ENCODE measurements at places on chromosomes 5 and 9.

GRCh38 chr5:123279136-123279535 lies 144.1 kb downstream of the CEP120 start:
- DNase-seq = no peak

DNA sequence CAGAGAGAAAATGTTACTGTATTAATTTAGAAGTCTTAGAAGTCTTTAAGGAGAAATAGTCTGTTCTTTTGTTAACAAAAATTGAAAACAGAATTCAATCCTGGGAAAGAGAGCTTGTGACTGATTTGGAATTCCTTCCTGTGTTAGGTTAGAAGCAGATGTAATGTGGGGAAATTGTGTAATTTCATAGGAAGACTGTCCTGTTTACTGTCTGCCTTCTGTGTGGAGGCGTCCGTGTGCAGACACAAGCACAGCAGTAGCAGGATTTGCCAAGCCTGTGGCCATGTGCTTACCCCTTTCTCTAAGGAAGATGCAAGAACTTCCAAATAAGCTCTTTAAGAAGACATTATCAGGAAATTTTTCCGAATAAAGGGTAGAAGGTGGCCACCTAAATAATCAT lies 36.7 kb upstream of the F2R start:
- DNase-seq = no peak

DNA sequence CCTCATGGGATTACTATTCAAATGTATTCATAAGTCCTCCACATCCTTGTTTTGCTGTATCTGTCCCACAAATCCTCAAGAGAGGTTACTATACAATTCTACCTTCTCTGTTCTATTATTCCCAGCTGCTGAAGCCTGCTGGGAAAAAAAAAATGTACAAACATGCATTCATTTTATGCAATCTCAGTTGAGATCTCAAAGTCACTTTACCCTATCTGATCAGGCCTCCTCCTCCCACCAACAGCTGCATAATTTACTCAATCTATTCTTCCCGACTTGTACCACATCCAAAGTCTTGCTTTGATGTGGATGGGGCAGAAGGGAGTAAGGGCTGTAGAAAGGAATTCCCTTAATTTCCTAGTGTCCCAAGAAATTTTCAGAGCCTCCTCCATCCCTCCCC lies 28.6 kb downstream of the PSIP1 start:
- no peak for DNase-seq

- no peak for DNase-seq
Observed at GRCh38 chr5:138461343-138462125, 3.7 kb upstream of the EGR1 start.

DNA sequence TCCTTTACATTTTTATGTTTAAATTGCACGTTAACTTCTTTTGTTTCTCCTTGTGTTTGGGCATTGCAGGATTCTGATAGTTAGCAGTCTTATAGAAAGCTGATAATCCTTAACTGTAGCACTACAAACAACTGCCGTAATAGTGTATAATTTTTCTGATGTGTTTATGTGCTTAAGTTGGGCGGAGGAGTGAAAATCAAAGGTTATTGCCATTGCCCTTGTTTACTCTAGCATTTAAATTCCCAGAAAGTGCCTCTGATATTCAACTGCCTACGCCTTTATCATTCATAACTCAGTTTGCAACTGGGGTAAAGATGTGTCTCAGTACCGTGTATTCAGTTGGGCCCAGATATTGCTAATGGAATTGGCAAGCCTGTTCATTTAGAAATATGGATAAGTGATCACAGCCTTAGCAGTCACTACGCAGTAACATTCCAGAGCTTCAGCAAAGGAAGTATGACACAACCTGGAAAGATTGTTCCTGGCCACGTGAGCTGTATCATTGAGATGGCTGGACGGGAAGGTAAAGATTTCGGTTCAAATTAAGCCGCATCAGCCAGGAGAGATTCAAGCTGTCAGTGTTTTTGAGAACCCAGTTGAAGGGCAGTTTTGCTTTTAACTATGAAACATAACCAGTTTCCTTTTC lies 28.1 kb upstream of the LRRTM2 start:
- no peak for DNase-seq

DNA sequence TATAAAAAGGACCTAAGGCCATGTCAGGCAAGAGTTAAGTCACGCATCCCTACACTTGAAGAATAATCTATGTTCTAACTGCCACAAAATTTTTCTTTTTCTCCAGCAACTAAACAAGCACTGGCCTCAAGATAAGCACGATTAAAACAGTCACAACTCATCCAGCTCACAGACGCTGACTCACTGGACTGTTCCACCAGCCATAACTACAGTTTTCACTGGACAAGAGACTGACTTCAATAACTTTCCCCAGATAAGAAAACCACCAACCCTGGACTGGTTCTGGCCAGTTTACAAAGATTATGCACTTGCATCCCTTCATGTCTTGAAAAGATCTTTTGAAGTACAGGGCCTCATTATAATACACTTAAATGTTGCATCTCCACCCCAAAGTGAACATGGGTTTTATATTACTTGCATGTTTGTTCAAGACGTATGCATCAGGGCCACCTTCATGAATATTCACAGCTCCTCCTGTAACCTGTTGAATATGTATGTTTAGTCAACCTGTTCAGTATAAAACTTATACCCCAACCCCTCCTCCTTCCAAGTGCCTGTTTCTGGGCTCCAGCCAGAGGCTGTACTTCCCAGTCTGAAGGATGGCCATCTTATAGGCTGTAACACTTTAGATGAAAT lies 129.3 kb upstream of the EPB41L4A start:
- DNase-seq = no peak

DNA sequence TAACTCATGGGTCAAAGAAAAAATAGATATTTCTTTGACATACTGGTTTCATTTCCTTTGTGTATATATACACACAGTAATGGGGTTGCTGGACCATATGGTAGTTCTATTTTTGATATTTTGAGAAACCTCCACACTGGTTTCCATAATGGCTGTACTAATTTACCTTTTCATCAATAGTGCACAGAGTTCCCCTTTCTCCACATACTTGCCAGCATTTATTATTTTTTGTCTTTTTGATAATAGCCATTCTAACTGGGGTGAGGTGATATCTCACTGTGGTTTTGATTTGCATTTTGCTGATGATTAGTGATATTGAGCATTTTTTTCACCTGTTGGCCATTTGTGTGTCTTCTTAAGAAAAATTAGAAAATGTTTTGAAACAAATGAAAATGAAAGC lies 78.4 kb upstream of the CKMT2 start:
- no peak for DNase-seq

DNA sequence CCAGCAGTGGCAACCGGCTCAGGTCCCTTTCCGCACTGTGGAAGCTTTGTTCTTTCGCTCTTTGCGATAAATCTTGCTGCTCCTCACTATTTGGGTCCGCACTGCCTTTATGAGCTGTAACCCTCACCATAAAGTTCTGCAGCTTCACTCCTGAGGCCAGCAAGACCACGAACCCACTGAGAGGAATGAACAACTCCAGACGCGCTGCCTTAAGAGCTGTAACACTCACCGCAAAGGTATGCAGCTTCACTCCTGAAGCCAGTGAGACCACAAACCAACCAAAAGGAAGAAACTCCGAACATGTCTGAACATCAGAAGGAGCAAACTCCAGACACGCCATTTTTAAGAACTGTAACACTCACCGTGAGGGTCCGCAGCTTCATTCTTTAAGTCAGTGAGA lies 103.5 kb downstream of the GLIS3 start:
- no peak for DNase-seq

All from activated T-cell treated with anti-CD3 and anti-CD28 coated beads for 24 hours (primary cell).